ENCODE measurements at places on chromosomes 2 and 18.

DNA sequence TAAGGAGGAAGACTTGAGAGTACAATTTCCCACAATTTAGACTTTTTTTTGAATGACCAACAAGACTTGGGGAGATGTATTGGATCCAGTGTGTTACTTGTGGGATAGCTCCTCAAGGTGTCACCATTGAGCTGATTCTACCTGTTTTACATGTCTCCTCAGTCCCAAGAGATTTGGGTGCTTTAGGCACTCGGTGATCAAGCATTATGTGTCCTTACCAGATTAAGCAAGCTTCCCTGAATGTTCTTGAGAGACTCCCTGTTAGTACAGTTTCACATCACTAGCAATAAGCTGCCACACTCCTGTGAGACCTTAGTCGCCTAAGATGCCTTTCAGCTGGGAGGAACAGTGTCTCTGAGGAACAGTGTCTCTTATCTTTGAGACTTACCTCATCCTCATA is 384.3 kb upstream of the SYT4 start:
- peak; percentile 77 for DNase-seq

GRCh38 chr2:406876-407275 is 119.0 kb upstream of the ALKAL2 start:
- no peak for DNase-seq

GRCh38 chr2:66985906-66986305 is 411.2 kb upstream of the ETAA1 start:
- DNase-seq = no peak

DNA sequence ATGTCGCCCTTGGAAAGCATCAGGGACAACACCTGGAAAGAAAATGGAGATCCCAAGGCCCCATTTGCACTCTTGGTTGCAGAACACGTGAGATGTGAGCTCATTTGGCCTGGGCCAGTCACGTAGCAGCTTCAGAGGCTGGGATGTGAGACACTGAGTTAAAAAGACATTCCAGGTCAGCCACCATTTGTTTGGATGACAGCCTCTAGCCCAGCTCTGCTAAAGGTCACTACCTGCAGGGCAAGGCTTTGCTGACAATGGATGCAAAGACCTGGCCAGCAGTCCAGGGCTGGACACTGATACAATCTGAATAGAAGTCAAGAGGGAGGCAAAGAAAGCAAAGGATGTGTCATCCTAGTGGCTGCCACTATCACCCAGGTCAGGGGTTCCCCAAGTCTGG is 83.9 kb upstream of the LRPPRC start:
- DNase-seq = no peak

DNA sequence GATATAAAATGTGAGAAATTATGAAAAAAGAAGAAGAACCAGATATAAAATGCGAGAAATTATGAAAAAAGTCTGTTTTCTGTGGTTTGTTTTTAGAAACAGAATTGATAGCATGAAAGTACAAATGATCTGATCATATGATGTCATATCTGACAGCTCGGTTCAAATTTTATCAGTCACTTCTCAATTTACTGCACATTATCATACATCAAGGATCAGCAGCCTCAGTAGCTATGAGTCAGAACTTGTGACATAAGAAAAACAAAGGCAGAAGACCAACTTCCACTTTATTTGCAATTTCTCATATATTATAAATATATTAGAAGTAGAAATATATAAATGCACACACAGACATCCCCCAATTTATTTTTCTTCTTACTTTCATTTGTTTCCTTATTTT is 634.0 kb downstream of the LRP1B start:
- DNase-seq = no peak

GRCh38 chr2:74703373-74703772 is 49.3 kb downstream of the SEMA4F start:
- peak; percentile 16 for DNase-seq

All from fibroblast of the conjunctiva (primary cell).